ENCODE measurements at places on chromosomes 13 and 19.

DNA sequence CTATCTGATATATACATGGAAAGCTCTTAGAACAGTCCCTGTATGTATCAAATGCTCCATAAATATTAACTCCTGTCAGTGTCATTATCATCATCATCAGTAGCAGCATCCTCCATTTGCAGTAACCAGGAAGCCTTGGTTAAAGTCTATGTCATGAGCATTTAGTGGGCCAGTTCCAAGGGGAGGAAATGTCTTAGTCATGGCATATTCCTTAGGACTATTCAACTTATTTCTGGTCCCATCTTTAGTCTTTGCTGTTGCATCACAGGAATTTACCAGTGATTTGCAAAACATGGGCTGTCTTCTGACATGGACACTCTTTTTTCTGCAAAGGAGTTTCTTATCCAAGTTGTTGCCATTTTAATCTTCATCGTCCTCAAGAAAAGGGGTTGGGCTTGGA is 98.4 kb downstream of the WDFY2 start:
- no peak overlapping the region for H3K4me3 ChIP-seq
- DNase-seq, result no peak
- H3K4me1 ChIP-seq, result peaks cover 24% of the 10 kb centered on the region
- no peak overlapping the region for H3K27ac ChIP-seq
- no peaks in the 10 kb centered on the region for H3K27me3 ChIP-seq

GRCh38 chr19:41363371-41363752 is 587 bp downstream of the B9D2 start:
- peak overlapping the region; percentile 93 for H3K4me3 ChIP-seq
- H3K27ac ChIP-seq, result peak overlapping the region; percentile 73

GRCh38 chr19:48671446-48671995 is 1.3 kb downstream of the NTN5 start:
- no peaks in the 10 kb centered on the region for H3K36me3 ChIP-seq
- no peak overlapping the region for H3K4me3 ChIP-seq
- no peak overlapping the region for H3K27ac ChIP-seq
- H3K27me3 ChIP-seq, result no peaks in the 10 kb centered on the region

DNA sequence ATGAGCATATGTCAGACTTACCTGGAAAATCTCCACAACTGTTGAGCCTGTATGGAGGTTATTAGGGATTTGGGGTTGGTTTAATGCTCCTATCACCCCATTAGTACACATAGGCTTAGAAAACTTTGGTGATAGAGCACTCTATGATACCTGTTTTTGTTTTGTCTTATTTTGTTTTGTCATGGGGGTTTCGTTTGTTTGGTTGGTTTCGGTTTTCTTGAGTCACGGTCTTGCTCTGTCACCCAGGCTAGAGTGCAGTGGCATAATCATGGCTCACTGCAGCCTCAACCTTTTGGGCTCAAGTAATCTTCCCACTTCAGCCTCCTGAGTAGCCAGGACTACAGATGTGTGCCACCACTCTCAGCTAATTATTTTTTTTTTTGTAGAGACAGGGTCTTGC is 70.0 kb downstream of the MZT1 start:
- no peaks in the 10 kb centered on the region for H3K36me3 ChIP-seq
- H3K27ac ChIP-seq, result no peak overlapping the region

DNA sequence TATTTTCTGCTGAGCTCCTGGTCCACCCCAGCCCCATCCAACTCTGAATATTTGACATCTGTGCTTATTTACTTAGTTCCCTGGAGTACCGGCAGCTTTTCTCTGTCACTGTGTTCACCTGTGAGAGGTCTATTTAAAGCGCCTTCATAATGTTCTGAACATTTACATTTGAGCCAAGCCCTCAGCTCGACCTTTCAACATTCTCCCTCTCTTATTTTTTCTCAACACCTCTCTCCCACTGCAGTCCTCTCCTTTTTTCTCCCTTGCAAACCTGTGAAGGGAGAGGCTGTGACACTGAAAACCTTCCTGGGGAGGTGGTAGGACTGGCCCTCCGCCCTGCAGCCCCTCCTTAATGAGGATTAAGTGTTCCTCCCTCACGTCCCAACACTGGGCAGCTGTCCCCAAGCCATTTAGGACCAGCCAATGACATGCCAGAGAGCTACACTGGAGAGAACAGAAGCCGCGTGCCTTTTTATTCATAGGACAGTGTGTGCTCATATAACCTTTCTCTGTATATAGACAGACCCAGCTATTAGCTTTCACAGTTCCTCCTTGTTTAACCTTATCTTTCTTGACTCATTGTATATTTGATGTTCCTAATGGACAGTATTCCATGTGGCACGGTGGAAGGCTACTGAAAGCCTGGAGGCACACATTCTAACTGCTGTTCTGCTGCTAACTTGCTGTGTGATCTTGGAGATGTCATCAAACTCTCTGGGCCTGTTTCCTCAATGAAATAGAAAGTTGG is 134.8 kb downstream of the NUFIP1 start:
- no peaks in the 10 kb centered on the region for H3K36me3 ChIP-seq
- H3K27me3 ChIP-seq, result no peaks in the 10 kb centered on the region
- DNase-seq, result no peak
- H3K27ac ChIP-seq, result no peak overlapping the region
- peaks cover 11% of the 10 kb centered on the region for H3K4me1 ChIP-seq
- H3K4me3 ChIP-seq, result no peak overlapping the region

DNA sequence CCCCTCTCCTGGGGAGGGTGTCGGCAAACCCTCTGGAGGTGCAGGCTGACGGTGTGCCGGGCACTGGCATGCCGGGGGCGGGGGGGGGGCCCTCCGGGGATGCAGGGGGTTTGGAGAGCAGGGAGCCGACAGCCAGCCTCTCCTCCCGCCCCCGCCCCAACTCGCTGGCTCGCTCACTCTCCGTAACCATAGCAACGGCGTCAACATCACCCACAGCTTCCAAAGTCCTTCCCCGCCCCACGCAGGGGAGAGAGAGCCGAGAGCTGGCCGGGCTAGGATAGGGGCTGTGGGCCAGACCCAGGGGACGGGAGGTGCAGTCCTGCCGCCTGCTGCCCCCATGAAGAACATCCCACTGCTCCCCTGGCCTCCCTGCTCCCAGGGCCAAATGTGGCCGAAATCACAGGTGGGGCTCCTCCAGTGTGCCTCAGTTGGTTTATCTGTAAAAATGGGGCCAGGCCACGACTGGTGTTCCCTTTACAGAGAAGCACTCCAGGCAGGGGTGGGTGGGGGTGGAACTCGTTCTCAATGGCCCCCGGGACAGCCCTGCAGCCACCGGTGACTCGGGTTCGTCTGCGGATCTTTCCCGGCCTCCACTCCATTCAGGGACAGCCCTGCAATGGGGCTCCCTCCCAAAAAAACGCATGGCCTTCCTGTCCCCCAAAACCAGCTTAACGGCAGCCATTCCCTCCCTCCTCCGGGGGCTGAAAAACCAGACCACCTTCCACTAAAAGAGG is 3.2 kb downstream of the KLF16 start:
- H3K36me3 ChIP-seq, result no peaks in the 10 kb centered on the region
- no peak for DNase-seq
- peaks cover 35% of the 10 kb centered on the region for H3K4me1 ChIP-seq
- H3K27ac ChIP-seq, result peak overlapping the region; percentile 82
- H3K27me3 ChIP-seq, result no peaks in the 10 kb centered on the region
- H3K4me3 ChIP-seq, result peak overlapping the region; percentile 61

DNA sequence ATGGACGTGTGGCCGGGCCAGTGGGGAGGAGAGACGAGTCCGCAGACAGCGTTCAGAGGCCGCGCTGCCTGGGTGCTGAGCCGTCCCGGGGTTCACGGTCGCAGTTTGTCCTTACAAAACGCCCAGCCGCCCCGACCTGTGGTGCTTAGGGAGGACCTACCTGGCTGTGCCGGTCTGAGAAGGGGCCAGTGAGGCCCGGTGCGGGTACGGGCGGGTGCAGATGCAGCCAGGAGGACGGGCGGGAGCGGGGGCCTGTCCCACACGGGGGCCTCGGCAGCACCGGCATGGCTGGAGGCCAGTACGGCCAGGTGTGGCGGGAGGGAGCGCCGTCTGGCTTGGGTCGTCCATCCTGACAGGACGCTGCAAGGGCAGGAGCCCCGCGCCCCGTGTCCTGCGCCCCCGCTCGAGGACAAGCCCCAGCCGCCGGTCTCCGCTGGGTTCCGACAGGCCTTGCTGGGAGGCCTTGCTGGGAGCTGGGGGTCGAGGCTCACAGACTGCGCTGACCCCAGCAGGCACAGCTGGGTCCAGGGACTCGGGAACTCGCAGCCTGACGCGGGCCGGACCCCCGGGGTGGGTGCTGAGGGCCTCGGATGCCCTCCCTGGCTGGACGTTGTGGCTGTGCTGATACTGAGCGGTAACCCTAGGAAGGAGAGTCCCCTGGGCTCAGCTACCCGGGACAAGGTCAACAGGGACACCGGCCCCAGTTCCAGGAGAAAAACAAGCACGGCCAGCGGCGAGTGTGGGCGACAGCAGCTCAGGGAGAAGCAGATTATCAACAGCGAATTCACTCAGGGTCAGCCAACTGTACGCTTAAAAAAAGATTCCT is 5.3 kb upstream of the PROZ start:
- H3K36me3 ChIP-seq, result no peaks in the 10 kb centered on the region
- H3K4me1 ChIP-seq, result no peaks in the 10 kb centered on the region
- H3K27me3 ChIP-seq, result no peaks in the 10 kb centered on the region

DNA sequence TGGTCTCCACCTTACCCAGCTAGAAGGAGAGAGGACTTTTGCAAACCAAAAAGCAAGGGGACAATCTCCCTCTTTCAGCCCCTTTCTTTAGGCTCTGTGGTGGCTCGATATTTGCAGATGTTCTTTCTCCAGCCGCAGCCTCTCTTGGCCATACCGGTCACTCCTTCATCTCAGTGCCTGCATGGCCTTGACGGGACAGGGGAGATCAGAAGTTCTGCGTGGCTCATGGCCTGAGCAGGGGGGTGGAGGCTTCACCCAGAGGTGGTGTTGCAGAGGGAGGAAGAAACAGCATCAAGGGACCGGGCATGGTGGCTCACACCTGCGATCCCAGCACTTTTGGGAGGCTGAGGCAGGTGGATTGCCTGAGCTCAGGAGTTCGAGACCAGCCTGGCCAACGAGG is 53.2 kb downstream of the MYO9B start:
- no peak overlapping the region for H3K4me3 ChIP-seq
- DNase-seq, result no peak
- peaks cover 4% of the 10 kb centered on the region for H3K4me1 ChIP-seq
- H3K36me3 ChIP-seq, result no peaks in the 10 kb centered on the region
